Fibroblast of skin of scalp (primary cell): ENCODE measurements at places on chromosomes 1 and 21.

DNA sequence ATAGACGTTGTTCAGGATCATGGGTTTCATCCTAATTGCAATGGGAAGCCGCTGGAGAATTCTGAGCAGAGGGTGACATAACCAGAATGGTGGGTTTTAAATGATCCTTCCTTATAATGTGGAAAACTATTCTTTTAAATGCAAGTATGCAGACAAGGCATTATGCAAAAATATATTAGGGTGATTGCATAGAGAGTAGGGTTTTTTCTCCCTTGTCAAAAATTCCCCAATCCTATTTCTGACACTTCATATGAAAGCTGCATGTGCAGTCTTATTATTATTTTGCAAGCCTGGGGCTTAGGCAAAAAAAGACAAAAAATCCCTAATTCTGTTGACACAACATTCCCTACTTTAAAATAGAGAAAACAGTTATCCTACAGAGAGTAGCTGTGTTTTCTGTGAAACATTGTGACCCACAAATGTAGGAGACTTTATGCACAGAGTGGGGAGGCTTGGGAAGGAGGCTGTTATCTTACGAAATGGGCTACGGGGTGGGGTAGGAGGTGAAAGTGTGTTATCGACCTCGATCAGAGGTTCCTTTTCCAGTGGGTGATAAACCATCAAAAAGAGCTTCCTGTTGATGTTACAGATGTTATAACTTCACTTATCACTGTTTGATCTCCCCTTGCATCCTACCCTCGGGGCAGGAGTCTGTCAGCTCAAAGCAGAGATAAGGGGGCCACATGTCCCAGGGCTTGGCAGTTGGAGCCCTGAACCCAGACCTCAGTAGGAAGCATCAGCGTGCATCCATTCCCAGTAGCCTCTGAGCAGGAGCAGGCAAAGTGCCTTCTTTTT, 27.2 kb downstream of the RHEX start:
- no peak for DNase-seq

- DNase-seq, result no peak
Measured at GRCh38 chr1:52862666-52863458, 20.3 kb downstream of the ZYG11A start.

- DNase-seq, result no peak
Measured at GRCh38 chr1:208036106-208036808, 125.3 kb upstream of the CD34 start.

DNA sequence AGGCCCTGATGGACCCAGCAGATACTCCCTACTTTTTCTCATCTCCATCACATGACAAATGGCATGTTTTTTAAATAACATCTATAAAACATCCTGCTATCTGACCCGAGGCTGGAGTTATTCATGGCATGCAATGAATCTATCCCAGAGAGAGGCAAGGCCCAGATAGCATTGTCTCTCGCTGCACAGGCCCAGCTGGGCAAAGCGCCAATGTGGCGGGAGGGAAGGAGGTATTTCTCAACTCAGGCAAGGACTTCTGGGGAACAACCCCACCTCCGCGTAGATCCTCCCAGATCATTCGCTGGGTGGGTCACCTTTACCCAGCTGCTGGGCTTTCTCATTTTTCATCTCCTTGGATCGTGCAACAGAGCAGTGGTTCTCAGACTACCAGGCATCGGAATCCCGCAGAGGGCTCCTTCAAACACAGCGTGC, 59.8 kb downstream of the ERG start:
- peak; percentile 96 for DNase-seq

GRCh38 chr1:246709835-246710234, 14.4 kb upstream of the SCCPDH start:
- DNase-seq, result no peak

GRCh38 chr1:100076744-100077143, 56.0 kb downstream of the SASS6 start:
- DNase-seq, result no peak

- DNase-seq, result peak; percentile 59
Measured at GRCh38 chr1:47782414-47783166, 214.6 kb downstream of the TRABD2B start.

GRCh38 chr1:1112237-1112985, 3.5 kb downstream of the C1orf159 start:
- no peak for DNase-seq

DNA sequence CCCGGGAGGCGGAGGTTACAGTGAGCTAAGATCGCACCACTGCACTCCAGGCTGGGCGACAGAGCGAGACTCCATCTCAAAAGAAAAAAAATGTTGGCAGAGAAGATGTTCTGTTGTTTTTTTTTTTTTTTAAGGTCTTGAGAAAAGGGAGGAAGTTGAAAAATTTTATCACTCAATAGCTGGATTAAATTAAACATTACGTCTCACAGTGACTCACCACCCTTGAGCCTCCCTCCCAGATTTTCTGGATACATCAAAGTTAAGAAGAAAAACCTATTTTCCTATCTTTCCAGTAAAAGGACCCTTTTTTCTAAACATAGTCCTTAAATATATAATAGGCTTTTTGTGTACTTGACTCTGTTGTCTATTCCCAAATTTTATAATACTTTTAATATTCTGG, 35.5 kb downstream of the IFNAR1 start:
- DNase-seq, result peak; percentile 54

DNA sequence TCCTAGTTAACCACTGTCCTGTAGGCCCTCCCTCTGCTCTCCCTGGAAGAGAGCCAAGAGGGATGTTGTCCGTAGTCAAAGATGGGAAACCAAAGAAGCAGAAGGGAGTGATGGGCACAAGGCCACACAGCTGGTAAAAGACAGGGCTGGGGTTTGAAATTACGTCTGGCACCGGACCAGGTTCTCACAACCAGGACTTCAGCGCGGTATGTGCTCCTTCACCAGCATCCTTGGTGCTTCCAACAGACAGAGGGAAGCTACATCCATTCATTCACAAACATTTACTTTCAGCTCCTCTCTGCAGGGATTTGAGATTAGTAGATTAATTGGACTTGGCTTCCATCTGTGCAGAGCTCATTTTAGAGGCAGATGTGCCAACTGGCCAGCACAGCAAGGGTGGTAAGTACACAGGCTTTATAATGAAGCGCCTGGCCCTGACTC, 191.2 kb downstream of the TRABD2B start:
- peak; percentile 25 for DNase-seq

DNA sequence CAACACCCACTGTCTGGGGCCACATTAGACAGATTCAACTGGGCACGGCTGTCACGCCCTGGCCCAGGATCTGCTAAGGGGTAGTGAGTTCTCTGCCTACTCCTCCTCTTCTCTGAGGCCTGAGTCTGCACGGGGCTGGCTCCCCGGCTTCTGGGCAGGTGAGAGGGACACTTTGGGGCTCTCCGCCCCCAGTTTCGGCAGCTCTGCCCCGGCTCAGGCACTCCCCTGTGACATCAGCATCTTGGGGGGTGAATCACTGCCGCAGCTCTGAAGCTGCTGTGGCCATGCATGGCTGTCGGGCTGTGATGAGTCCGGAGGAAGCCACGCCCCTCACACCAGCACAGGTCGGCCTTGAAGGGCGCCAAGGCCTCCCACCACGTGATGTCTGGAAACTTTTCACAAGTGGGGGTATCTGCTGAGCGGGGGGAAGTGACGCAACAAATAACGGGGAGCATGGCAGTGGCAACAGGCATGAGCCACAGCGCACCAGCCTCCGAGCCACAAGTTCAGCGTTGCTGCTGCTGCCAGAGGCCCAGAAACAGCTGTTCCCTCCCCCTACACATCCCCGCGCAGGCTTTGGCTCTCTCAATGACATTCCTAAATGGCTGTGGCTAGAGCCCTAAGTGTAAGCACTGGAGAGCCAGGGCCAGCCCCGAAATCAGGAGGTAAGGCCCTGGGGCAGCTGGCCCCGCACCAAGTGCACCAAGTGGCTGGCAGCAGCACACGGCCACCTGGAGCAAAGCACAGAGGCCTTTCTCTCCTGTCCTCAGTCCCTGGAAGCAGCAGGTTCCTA, 26.3 kb downstream of the ZBTB17 start:
- DNase-seq, result peak; percentile 96

DNA sequence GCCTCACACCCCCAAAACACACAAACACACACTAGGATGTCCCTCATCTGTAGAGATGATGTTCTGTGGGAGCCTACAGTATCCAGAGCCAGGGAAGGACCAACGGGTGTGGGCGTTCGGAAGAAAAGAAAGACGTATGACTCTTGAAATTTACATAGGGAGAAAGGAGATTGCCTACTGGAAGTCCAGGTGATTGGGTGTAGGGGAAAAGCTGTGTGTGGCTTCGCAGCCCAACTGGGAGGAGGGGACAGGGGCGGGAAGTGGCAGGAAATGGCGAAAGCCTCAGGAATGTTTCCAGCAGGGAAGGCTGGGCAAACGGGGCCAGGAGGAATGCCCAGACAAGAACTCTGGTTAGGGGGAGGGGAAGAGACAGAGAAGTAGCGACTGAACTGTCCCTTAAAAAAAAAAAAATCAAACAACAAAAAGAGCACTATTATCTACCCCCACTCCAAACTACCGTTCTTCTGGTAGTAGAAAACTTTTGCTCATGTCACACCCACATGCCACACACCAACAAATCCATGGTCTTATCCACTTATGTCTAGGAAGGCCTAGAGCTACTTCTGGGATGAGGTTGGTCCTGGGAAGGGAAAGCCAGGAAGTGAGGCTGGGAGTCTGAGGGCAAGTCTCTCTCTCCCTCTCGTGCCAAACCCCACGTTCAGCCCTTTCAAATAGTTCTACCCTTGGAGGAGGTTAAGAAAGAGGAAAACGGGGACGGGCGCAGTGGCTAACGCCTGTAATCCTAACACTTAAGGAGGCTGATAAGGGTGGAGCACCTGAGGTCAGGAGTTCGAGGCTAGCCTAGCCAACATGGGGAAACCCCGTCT, 1.8 kb upstream of the CKS1B start:
- DNase-seq, result peak; percentile 98

- DNase-seq, result no peak
Measured at GRCh38 chr1:247273013-247273412, 17.1 kb downstream of the VN1R5 start.

DNA sequence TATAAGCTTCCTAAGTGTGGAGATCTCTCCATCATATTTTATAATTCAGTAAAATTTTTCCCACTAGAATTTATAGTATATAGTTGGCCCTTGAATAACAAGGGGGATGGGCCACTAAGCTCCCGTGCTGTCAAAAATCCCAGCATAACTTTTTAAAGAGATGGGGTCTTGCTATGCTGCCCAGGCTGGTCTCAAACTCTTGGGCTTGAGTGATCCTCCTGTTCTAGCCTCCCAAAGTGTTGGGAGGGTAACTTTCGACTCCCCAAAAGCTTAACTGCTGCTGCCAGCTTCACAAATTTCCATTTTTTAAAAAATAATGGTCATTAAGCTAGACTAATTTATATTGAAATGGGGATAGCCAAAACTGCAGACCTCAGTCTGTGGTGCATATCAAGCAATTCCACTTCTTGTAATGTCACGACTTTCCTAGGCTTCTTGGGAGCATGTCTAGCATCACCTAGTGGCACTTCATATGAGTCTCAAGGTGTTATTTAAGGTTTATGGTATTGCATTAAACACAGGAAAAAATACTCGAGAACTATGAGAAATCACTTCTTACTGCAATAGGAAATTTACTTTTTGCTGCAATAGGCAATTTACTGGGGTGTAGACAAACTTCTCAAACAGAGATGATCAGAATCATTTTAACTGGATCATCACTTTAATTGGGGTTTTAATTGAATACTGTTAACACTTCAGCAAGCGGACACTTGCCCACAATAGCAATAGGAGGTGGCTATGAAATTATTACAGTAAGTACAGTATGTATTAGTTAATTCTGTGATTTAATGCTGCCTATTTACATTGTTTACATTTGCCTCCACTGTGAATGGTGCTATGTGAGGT, 19.3 kb upstream of the ACTA1 start:
- DNase-seq, result peak; percentile 40

DNA sequence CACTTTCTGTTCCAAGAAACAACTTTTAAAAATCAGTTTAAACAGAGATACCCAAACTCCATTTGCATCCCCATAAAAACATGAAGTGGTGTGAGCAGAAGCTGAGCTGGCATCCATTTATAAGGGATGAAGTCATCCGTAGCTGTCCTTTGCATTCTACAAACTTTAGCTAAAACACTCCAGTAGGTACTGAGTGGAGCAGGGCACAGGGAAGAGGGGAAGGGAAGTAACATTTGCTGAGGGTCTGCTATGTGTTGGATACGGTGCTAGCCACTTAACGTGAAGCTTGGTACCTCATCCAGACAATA, 32.9 kb downstream of the VWA5B1 start:
- no peak for DNase-seq

DNA sequence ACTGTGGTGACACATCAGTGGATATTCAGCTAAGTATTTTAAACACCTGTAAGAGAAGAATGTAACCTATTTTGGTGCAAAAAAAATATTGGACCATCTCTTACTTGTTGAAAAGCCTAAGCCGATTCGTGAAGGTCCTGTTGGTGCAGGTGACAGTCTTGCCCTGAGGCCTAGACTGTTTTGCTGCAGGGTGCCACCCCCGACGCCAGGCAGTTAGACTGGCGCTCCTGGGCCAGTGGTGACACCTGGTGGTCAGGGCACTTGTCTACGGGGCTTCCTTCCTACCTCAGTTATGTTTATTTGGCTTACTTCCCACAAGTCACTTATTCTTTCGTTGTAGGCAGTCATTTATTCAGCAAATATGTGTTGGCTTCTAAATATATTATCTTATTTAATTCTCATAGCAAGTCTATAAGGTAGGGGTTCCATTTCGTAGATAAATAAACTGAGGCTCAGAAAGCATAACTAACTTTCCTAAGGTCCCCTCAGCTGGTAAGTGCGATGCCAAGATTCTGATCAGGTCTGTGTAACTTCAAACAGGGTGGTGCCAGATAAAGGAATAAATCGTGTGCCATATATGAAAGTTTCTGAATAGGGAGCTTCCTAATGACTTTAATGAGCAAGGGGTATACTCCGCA, 1.9 kb downstream of the EEIG2 start:
- peak; percentile 14 for DNase-seq

DNA sequence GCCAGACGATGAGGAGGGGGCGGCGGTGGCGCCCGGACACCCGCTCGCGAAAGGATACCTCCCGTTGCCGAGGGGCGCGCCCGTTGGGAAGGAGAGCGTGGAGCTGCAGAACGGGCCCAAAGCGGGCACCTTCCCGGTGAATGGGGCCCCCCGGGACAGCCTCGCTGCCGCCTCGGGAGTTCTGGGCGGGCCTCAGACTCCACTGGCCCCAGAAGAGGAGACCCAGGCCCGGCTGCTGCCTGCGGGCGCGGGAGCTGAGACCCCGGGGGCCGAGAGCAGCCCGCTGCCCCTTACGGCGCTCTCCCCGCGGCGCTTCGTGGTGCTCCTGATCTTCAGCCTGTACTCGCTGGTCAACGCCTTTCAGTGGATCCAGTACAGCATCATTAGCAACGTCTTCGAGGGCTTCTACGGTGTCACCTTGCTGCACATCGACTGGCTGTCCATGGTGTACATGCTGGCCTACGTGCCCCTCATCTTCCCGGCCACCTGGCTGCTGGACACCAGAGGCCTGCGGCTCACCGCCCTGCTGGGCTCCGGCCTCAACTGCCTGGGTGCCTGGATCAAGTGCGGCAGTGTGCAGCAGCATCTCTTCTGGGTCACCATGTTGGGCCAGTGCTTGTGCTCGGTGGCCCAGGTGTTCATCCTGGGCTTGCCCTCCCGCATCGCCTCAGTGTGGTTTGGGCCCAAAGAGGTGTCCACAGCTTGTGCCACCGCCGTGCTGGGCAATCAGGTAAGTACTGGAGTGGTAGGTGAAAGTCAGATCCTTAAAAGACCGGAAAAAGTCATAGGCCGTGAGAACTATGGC, 588 bp downstream of the FLVCR1 start:
- peak; percentile 7 for DNase-seq

- no peak for DNase-seq
Measured at GRCh38 chr1:228794173-228794572, 58.9 kb downstream of the RHOU start.
